Stimulated activated CD4-positive, alpha-beta T cell treated with anti-CD3 and anti-CD28 coated beads, TNF-alpha, amount 100 ng/mL, for 24 hours (primary cell): ENCODE measurements at places on chromosomes 6 and 20.

DNA sequence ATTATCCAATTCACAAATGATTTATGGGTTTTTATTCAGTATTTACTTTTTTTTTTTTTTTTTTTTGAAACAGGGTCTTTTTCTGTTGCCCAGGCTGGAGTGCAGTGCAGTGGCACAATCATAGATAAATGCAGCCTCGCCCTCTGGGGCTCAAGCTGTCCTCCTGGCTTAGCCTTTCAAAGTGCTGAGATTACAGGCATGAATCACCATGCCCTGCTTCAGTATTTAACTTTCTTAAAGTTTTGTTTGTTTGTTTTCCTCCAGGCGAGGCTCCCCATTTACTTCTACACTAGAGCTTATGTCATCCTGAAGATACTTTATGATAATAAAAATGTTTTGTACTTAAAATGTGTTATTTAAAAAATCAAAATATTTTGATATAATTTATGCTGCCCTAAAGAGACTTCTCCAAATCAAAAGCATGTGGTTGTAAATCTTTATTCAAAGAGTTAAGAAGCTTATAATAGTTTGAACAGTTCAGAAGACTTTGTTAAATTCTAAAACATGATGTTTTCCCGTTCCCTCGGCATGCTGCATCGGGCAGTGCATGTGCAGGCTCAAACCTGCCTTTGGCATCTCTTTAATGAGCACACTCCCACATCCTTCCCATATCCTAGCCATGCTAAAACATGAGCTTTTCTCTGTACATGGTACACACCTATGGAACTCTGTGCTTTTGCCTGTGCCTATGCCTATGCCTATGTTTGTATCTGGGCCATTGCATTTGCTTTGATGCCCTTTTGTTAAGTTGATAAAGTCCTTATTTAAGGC lies 11.0 kb downstream of the SMPDL3A start:
- no peak for DNase-seq

GRCh38 chr20:11952639-11953038 lies 34.9 kb downstream of the BTBD3 start:
- DNase-seq: no peak

GRCh38 chr6:14210663-14211561 lies 93.3 kb downstream of the CD83 start:
- peak; percentile 90 for DNase-seq

DNA sequence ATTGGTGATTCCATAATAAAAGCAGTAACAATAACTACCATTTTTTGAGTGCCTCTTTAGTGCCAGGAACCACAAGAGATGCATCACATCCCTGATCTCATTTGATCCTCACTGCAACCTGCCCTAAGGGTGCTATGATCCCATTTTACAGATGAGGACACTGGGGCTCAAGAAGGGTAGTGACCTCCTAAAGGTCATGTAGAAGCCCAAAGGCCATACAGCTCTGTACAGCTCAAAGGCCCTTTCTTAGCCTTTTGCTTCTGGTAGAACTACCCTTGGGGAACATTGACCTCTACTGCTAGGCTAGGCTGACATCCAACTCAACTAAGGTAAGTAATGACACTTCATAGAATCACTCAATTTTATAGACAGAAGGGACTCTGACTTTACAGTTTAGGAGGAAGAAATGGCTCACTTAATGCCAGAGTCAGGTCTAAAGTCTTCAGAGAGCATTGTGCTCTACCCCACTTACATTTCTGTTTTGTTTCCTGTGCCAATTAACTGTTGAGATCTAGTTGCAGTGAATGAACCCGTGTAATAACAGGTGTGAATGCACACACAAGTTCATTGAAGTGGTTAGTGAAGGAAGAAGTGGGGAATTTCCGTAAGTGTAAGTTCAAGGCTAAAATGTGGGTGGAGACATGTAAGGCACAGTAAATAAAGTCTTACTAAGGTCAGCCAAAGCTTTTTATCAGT lies 10.7 kb downstream of the SLC9A8 start:
- no peak for DNase-seq

- DNase-seq: no peak
Observed at GRCh38 chr6:19811397-19812079, 25.6 kb upstream of the ID4 start.

DNA sequence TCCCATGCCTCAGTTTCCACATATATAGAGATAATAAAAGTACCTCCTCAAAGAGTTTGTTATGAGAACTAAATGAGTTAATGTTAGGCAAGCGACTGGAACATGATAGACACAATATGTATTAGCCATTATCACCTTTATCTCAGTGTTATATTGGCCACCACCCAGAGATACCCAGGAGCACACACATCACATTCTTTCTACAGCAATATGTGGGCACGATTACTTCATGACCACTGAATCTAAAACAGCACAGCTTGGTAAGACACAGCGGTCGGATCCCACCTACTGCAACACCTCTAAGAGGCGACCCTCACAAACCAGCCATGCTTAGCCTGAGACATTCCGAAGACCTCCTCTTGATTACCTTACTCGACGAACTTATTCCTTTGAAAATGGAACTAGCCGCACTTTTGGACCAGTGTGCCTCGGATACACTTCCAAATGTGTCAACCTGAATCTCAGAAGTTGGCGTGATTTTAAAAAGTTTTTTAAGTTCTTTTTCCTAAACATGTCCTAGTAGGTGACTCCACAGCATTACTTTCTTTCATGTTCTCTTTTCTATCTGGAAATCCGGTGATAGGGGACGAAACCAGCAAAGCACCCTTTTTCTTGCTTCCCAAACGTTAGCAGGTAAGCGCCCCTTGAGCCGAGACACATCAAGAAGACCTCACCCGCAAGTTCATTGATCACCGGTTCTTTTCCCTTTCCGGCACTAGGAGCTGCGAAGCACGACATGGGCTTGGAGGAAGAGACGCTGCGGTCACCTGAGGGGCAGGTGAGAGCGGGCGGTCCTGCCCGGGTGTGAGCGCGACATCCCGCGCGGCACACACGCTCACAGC lies 923 bp downstream of the GMDS start:
- DNase-seq: no peak

DNA sequence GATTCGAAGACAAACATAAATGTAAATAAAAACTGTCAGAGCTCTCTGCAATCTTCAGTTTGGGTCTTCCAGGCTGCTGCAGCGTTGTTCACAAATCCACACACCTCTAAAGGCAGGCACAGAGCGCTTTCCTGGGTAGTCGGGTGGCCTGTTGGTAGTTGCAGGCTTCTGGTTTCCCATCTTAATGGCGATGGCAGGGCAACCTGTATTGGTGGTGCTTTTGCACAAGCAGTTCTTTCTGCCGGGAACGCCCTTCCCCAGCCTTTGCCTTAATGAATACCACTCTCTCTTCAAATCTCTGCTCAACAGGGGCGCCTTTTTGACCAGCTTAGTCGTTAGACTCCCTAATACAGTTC lies 723 bp upstream of the IFT52 start:
- DNase-seq: no peak

DNA sequence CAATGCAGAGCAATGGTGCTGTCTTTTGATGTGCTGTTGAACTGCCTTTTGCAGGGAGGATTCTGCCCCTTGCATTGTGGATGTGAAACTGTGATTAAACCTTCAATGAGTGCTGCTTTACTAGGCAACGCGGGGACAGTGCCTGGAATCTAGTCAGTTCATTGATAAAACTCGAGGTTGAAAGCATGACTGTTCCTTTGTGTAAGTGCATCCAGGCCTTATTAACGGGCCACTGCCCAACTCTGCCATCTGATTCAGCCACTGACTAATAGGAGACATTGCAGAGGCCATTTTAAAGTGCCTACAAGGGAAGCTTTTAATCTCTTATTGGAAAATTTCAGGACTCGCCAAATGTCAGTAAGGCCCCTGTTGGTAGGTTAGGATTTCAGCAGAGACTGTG lies 49.3 kb downstream of the SLC35F1 start:
- DNase-seq: no peak

DNA sequence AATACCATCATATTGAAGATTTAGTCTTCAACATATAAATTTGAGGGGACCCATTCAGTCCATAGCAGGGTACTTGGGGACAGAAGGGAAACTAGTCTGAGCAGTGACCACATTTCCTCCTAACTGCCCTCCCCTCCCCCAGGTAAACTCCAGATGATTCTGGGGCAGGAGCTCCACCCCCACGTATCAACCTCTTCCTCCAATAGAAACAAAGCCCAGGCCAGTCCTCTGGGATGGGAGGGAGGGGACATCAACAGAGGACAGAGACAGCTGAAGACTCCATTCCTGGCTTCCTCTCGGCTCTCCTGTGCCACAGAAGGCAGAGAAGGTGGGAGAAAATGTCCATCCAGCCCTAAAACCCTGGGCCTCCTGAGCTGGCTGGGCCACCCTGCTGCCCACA lies 85.0 kb upstream of the TOP1 start:
- no peak for DNase-seq
